Inflammatory macrophage (primary cell): ENCODE measurements at places on chromosomes 3 and 15.

- no peak for DNase-seq
Observed at GRCh38 chr3:66215106-66215505, 5.7 kb upstream of the SLC25A26 start.

GRCh38 chr3:135248213-135248612, 453.2 kb downstream of the EPHB1 start:
- DNase-seq, result no peak

- DNase-seq, result peak; percentile 11
Observed at GRCh38 chr3:53804697-53805462, 41.3 kb downstream of the CHDH start.

DNA sequence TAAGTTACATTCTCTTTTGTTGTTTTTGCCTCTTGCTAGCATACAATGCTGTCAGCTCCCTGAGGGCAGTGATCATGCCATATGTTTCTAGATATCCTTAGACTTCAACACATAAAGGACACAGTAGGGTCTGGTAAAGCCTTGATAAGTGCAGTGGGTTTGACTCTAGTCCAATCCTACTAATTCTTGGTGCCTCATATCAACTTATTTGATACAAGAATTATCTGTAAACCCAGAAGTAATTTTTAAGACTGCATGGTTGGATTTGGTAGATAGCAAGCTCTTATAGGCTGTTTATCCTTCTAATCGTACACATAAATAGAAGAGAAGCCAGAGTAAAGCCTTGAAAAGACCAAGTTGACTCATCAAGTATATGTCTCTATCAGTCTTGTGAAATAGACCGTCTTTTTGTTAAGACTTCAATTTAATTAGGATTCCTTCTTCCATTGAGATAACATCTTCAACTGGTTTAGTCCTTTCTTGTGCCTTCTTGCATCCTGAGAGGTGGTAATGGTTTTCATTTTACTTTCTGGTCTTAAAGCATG, 265.6 kb upstream of the CDIN1 start:
- DNase-seq, result no peak
